AML-193 (cell line): ENCODE measurements at places on chromosomes 1 and 21.
A peak's percentile ranks its signal among the peaks of the same experiment; 100 is the strongest.

DNA sequence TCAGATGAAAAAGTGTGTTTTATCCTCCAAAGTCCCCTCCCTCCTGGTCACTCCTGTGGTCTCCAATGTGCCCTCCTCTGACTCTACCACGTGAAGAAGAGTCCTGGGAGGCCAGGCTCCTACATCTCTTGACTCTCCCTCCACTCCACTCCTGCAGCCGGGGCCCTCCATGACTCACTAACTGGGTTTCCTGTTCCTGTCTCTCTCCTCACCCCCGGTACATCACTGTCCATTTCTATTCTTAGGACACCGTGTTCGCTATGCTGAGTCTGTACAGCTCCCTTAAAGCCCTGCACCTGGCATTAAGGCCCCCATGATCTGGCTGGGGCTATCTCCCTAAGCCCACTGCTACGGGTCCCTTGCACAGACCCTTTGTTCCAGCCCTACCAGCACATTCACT lies 93.4 kb downstream of the BCAR3 start:
- no peak for DNase-seq

DNA sequence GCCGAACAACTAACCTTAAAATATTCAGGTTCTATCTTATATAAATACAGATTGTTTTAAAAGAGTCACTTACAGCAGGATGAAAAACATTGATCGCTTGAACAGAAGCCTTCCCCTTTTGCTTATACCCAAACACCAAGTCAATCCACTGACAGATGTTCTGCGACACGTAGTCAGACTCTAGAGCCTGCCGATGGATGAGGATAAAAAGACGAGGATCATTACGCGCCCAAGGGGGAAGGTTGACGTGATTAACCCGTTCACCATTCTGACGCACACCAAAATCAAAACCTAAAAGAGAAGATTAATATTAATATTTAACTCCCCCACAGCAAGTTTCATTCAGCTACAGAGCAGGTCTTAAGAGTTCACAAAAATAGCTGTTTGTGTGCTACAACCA lies 59.4 kb upstream of the GNG4 start:
- DNase-seq: no peak

GRCh38 chr1:21902026-21903012 lies 34.8 kb downstream of the HSPG2 start:
- no peak for DNase-seq

- no peak for DNase-seq
Observed at GRCh38 chr1:93453911-93454310, 6.0 kb downstream of the FNBP1L start.

GRCh38 chr21:45138199-45139002 lies 64.0 kb downstream of the ADARB1 start:
- DNase-seq: peak; percentile 51

DNA sequence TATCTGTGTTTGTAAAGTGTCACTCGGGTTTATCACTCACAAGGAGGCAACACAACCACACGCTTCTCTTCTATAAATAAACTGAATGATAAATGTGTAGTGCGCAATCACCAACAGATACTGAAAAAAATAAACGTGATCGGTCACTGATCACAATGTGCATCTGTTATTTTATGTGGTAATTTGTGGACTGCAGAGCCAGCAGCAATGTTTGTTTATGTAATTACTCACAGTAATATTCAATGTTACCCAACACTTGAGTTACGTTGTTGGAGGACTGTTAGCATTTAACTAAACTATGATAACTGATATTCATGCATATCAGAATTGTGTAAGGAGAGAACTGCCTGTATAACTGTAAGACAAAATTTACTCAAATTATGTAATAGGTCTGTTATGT lies 129.6 kb downstream of the USH2A start:
- no peak for DNase-seq

GRCh38 chr21:32298658-32299081 lies at the start of gene MRAP:
MRAP (plus strand) TSS chr21:32298855; CDS start chr21:32298972, 117 bp downstream.
- no peak for DNase-seq

- DNase-seq: no peak
Observed at GRCh38 chr21:42937960-42938605, 12.7 kb upstream of the ERVH48-1 start.

- DNase-seq: no peak
Observed at GRCh38 chr1:41018018-41018410, 3.5 kb downstream of the SLFNL1 start.

- DNase-seq: no peak
Observed at GRCh38 chr1:12091191-12091590, 28.1 kb downstream of the TNFRSF8 start.

GRCh38 chr1:33372677-33373076 lies 51.8 kb upstream of the A3GALT2 start:
- peak; percentile 12 for DNase-seq

DNA sequence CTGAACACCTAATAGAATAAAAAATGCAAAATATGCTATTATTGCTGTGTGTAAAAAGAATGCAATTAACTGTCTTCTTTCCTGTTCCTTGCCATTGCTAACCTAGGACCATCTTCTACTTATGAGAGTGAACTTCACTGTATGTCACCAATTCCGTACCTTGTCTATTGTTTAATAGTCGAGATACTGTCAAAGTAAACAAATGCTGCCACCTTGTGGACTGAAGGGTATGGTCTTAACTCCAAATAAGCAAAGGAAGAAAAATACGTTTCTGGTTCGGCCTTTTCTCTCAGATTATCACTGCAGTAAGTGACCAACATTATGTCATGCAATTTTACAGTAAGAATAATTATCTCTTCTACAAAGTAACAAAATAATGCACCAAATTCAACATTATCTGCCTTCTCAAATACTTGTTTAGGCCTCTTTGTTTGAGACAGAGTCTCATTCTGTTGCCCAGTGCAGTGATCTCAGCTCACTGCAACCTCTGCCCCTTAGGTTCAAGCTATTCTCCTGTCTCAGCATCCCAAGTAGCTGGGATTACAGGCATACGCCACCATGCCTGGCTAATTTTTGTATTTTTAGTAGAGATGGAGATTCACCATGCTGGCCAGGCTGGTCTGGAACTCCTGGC lies 133.4 kb downstream of the COP1 start:
- peak; percentile 8 for DNase-seq

- DNase-seq: peak; percentile 48
Observed at GRCh38 chr1:75908717-75909152, 23.5 kb downstream of the ASB17 start.

DNA sequence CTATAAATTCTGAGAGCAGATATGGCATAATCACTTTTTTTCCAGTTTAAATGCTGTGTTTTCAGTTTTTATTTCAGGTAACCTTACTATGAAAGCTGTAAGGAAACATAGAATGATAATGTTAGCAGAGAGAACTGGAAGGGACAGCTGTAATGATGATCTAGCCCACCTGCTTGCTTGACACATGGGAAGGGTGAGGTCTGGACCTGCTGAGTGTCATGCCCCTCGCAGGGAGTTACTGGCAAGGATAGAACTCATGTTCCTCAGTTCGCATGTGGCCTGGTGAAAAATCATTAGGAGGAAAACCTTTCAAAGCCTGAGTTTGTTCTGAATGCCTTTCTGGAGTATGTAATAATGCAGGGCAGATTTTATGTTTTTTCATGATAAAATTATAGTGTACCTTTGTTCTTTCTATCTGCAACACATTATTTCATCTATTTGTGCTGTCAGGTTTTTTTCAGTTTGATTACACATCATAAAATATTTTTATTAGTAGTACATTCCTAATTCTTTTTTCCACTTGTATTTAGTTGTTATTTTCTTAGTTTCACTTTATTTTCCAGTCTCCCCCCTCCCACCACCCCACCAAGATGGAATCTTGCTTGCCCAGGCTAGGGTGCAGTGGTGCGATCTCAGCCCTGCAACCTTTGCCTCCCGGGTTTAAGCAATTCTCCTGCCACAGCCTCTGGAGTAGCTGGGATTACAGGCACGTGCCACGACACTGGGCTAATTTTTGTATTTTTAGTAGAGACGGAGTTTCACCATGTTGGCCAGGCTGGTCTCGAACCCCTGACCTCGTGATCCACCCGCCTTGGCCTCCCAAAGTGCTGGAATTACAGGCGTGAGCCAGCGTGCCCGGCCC lies 8.0 kb downstream of the DDI2 start:
- no peak for DNase-seq

DNA sequence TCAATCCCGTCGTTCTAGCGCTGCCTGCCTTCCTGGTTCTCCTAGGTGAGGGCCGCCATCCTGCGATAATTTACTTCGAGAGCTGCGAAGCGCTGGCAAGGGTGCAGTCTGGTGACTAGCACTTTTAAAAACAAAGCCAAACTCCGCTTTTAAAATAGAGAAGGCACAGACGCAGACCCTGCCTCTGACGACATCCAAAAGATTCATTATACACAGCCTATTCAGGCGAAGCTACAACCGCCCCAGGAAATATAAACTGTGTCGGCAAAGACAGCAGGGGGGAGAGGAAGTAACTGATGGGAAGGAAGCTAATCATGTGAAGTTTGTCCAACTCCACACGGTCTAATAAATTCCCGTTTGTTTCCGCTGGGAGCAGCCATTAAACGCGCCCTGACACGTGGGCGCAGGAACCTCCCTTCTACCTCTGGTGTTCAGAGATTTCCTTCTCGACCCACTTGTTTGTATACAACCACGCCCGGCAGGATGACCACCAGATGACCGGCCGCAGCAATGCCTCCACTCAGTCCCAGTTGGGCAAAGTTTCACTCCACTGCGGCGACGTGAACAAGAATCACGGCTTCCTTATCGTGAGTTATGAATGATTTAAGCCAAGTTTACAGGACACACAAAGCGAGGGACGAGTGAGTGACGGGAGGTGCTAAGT lies 1.3 kb downstream of the GNG12 start:
- no peak for DNase-seq
